ENCODE measurements at places on chromosomes 5 and 9.

DNA sequence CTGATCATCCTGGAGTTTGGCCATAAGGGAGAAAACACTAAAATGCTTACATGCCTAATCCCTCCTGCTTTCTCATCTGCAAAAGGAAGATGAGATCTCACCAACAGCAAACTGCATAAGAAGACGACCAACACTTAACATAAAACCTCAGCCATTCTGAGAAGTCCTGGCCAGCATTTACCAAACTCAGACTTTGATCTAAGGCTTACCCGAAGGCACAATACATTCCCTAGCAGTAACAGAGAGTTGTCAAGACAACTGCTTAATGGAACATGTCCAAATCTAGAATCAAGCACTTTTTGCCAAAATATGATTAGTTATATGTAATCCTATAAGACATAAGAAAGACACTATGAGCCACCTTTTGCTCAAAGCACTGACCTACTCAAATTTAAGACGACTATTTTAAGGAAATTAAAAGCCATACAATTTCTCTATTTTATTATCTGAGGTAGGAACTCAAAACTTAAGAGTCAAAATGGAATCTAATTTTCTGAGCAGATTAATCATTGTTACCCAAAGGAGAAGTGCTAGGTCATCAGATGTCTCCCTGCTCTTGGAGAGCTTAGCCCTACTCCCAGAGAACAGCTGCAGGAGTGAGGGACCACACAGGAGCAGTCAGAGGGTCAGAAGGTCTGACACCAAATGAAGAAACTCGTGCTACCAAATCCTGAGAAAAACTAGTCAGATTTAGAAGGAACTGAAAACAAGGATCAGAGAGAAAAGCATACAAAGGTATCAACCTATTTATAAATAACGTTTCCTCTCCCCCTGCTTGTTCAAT is 39.3 kb downstream of the EPB41L4A start:
- DNase-seq: no peak

DNA sequence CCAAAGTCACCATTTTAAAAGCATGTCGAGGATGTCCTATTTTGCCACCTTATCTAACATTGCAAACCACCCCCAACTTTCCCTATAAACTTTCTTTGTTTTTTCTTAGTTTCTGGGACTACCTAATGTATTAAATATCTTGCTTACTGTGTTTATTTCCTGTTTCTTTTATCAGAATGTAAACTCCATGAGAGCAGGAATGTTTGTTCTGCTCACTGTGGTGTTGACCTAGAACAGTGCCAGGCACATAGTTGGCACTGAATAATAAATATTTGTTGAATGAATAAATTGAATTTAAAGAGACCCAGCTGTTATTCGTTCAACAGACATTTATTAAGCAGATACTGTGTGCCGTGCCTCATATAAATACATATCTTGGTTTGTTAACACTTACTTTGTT is 35.2 kb downstream of the MACIR start:
- no peak for DNase-seq

- peak; percentile 56 for DNase-seq
These were observed 3.1 kb upstream of the RGMB start for GRCh38 chr5:98770209-98770910.

- no peak for DNase-seq
These were observed 80.8 kb downstream of the ASTN2 start for GRCh38 chr9:117334101-117334500.

DNA sequence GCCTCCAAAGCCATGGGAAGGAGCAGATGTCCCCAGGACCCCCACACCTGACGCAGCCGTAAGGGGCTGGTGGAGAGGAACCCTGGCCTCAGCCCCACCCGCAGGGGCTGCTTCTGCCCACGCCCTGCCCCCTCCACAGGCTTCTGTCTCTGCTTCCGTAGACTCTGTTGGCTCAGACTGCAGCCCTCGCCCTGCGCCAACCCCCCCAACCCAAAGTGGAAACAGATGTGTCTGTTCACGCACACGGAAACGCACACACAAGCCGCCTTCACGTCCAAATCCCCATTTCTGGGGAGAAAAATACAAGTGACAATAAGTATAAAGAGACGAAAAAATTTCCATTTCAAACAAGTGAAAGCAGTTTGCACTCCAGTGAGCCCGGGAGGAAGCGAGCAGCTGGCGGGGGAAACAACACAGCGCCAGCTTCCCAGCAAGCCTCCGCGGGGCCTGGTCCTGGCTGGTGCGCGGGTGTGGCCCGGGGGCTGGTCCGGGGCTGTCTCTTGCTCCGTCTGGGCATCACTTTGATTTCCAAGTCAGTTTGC is 32.6 kb upstream of the RXRA start:
- no peak for DNase-seq

GRCh38 chr9:92948038-92948534 is 763 bp downstream of the FGD3 start:
- no peak for DNase-seq

GRCh38 chr5:39190311-39191102 is 28.9 kb downstream of the FYB1 start:
- DNase-seq: no peak

GRCh38 chr5:74575741-74576538 is 64.6 kb downstream of the ENC1 start:
- DNase-seq: no peak

DNA sequence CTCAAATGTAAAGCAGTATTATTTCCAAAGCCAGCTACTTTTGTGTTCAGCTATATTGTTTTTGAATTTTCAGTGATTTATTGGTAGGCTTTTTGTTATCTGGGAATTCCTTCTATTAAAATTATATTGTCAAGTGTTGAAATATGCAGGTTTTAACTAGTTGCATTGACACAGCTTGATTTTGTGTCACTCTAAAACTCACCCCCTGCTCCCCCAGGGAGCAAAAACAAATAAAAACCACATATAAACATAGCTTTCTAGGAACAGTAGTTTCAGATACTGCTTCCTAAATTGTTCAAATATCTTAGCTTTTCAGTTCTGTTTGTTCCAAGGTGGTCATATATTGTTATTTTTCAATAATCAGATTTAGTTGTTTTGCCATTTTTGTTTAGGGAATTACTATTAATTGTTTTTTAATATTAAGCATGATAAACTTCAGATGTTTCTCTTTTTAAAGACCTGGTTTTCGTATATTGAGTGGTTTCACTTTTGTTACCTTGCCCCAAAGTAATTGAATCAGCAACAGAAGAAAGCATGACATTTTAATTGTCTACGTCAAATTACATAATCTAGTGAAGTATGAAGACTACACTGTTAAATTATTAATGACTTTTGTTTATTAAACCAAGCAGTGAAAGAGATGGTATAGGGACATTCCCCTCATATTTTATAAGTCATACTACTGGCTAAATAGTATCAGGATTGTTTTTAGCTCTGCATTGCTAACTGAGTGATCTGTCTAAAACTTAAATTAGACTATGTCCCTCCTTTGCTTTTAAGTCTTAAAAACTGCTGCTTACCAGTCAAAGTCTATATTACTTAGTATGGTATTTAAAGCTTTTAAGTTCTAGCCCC is 43.4 kb downstream of the ERBIN start:
- DNase-seq: no peak

DNA sequence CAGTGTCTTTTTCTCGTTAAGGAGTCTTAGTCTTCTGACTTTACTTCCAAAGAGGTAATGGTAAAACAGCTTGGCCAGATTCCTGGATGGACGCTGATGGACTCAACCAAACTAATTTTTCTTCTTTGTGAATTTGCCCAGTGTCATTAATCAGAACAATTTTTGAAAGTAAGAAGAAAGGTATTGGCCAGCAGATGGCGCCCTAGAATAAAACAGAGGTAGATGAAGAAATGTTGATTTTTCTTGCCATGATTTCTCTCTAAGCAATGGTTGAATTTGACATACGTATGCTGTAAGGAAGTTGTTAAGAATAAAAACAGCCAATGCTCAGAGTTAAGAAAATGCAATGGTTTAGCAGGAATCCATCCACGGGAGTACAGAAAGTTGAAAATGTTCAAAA is 500.0 kb downstream of the DIRAS2 start:
- peak; percentile 53 for DNase-seq

DNA sequence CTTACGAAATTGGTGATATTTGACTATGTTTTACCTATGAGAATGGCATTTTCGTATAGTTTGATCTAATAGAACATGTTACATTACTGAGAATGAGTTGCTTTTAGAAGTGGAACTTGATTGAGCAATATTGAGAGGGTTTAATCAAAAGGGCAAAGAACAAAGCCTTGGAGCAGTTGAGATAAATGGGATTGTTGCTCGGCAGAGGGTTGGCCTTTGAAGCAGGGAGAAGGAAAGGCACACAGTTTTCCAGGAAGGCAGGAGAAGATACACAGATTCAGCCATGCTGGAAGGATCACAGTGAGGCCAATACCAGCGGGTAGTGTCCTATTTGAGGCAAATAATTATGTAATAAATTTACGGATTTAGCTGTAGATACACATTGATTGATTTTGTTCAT is 19.5 kb downstream of the MAN2A1 start:
- DNase-seq: no peak

Measured in activated naive CD4-positive, alpha-beta T cell treated with anti-CD3 and anti-CD28 coated beads, Interleukin-2, amount 50 U/mL, for 16 hours (primary cell).